Lung (tissue), 17 donors: ENCODE measurements at places on chromosomes 3 and 15. TPM values are rescaled to one million over a fixed set of nuclear protein-coding genes. Genes with fewer than 3 reads are reported as not detected.

The BOC gene
- 9.6 TPM for total RNA-seq

DNA sequence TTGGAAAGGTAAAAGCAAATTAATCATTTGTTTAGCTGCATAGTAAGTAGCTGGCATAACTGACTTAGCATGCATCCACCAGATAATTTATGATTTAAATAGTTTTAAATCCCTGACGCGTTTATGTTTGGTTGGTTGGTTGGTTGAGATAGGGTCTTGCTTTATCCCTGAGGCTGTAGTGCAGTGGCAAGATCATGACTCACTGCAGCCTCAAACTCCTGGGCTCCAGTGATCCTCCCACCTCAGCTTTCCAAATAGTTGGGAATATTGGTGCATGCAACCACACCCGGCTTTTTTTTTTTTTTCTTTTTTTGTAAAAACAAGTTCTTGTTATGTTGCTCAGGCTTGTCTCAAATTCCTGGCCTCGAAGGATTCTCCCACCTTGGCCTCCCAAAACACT lies 263.4 kb downstream of the MCTP2 start:
- no peak overlapping the region for H3K27ac ChIP-seq
- no peaks in the 10 kb centered on the region for H3K36me3 ChIP-seq
- H3K4me3 ChIP-seq: no peak overlapping the region
- no peaks in the 10 kb centered on the region for H3K4me1 ChIP-seq

- H3K36me3 ChIP-seq: no peaks in the 10 kb centered on the region
- no peak overlapping the region for H3K27ac ChIP-seq
- no peak overlapping the region for H3K4me3 ChIP-seq
- no peaks in the 10 kb centered on the region for H3K27me3 ChIP-seq
Observed at GRCh38 chr3:162774613-162775100, 1278.0 kb downstream of the OTOL1 start.

The LDHAL6B gene
- total RNA-seq: not detected

DNA sequence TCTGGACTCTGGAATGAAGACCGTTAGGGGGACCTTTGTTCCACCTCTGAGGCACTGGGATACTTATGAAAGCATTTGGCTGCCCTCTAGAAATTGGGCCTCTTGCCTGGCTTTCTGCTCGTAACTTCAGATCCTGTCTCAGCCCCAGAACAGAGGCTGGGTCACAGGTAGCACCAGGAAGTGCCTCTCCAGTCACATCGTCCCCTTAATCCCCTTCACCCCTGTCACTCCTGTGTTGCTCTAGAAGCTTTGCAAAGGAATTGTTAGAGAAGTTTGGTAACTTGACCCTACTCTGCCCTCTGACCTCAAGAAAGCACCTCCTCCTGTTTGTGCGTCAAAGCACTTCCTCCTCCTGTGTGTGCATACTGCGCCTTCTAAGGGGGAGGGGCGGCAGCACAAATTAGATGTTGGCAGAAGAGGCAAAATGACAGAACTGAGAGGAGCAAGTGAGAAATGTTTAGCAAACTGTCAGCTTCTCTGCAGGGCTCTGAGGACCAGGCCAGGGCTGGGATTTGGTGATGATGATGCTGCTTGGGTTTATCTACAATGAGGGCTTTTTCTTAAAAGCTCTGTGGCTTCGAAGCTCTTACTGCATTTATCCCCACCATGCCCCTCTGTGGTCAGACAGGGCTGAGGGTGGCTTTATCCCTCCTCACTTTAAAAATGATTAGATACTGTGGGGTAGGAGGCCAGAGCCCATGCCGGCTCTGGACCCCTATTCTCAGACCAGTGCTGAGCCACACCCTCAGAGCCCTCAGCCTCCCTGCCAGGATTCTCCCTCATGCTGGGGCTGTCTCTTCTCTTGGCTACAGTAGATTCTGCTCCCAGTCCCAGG lies 76.2 kb downstream of the LARS2 start:
- no peak overlapping the region for H3K4me3 ChIP-seq
- H3K36me3 ChIP-seq: peaks cover 6% of the 10 kb centered on the region
- DNase-seq: peak; percentile 41
- H3K27ac ChIP-seq: no peak overlapping the region
- H3K4me1 ChIP-seq: peaks cover 10% of the 10 kb centered on the region

GRCh38 chr3:46130631-46131310 lies 77.3 kb downstream of the CCR1 start:
- H3K4me1 ChIP-seq: no peaks in the 10 kb centered on the region
- no peak overlapping the region for H3K4me3 ChIP-seq
- DNase-seq: no peak
- no peak overlapping the region for H3K27ac ChIP-seq
- no peaks in the 10 kb centered on the region for H3K27me3 ChIP-seq
- H3K36me3 ChIP-seq: no peaks in the 10 kb centered on the region

The TSEN2 gene
- total RNA-seq: 15.1 TPM

DNA sequence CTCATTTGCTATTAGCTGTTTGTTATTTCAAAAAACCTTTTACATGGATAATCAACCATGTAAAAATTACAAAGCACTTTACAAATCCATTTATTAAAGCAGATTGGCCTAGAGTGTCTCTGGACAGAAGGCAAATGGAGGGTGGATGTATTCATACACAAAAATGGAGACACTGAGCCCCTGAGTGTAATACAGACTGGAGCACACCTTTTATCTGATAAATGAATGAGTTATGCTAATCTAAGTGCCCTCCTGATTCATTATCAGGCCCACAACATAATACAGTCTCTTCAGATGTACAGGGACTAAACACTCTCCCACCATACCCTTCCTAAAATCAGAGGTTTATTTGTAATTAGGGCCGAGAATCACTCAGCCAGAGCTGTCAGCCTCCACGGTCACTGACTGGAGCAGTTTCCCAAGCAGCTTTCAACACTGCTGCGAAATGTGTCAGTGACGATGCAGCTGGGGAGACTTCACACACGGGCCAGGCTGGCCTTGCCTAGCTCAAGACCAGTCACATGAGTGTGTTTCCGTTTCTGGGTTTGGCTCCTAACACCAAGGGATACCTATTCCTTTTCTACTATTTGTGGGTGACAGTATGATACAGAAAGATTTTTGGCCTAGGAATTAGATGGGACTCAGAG lies 271.8 kb downstream of the ZIC1 start:
- peaks cover 6% of the 10 kb centered on the region for H3K4me1 ChIP-seq
- no peaks in the 10 kb centered on the region for H3K36me3 ChIP-seq
- no peak overlapping the region for H3K4me3 ChIP-seq

- DNase-seq: no peak
- no peak overlapping the region for H3K4me3 ChIP-seq
- no peaks in the 10 kb centered on the region for H3K36me3 ChIP-seq
- H3K4me1 ChIP-seq: no peaks in the 10 kb centered on the region
- no peak overlapping the region for H3K27ac ChIP-seq
Observed at GRCh38 chr15:62223020-62223419, 57.9 kb upstream of the C2CD4B start.

DNA sequence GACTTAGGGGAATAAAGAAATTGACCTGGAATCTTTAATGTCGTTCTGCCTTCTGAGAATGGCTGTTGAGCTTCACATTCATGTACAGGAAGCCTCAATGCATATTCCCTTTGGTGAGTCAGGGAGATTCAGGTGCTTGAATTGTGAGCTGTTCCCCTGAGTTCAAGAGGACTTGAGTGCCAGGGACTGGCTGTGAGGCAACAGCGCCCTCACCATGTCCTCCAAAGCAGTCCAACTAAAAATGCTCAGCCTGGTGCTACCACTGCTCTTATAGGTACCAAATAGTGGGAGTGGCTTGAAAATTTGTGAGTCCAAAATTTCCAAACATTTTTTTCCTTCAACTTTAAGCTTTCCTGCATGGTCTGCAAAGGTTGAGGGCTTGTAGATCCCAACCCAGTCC lies 54.1 kb downstream of the LEO1 start:
- H3K36me3 ChIP-seq: peaks cover 18% of the 10 kb centered on the region
- H3K4me3 ChIP-seq: no peak overlapping the region
- no peaks in the 10 kb centered on the region for H3K4me1 ChIP-seq
- no peak overlapping the region for H3K27ac ChIP-seq
- H3K27me3 ChIP-seq: no peaks in the 10 kb centered on the region
- peak; percentile 15 for DNase-seq

DNA sequence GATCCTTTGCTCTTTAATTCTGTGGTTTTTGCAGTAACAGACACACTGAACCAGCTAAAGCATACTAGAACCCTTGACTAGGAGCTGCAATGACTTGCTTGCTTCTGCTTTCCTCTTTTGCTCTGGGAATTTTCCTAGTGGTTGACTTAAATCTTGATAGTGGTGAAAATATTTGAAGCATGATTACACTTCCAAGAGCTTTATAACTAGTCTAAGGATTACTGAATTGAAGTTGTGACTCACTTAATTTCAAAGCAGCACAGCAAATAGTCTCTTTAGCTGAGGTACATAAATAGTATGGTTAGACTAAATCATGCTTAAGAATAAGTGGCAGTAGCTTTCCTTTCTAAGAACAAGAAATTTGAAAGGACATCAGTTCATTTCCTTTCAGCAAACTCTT lies 513.5 kb upstream of the GBE1 start:
- H3K4me3 ChIP-seq: no peak overlapping the region
- H3K27ac ChIP-seq: no peak overlapping the region
- no peaks in the 10 kb centered on the region for H3K36me3 ChIP-seq
- no peaks in the 10 kb centered on the region for H3K27me3 ChIP-seq
- H3K4me1 ChIP-seq: no peaks in the 10 kb centered on the region
- no peak for DNase-seq

The GPR149 gene
- total RNA-seq: not detected

DNA sequence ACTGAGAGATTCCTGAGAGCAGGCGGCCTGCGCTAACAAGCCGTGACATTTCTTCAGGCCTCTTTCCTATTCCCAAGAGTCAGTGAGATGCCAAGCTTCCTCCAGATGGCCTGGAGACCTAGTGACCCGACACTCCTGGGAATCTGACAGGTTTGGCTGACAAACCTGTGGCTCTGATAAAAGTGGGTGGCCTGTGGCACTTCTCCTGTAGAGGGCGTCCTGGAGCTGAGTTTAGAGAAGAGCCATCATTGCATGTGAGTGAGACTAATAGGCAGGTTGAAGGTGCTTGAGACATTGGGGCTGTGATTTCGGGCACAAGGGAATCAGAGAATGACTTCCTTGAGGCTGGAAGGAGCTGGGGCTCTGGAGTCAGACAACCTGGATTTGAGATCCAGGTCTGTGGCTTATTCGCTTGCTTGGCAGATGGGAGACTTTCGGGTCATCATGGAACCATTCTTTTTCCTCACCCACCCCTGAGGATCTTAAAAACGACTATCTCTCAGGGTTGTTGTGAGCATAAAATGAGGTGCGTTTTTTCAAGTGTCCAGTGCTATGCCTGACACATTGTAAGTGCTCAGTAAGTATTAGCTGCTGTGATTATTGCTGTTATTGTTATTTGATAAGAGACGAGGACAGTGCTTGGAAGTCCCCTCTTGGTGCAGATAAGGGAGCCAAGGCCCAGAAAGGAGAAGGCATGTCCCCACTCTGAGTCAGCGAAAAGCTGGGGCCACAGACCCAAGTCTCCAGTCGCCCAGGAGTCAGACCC lies 77.2 kb downstream of the SCN10A start:
- no peak overlapping the region for H3K4me3 ChIP-seq
- H3K27ac ChIP-seq: no peak overlapping the region
- no peaks in the 10 kb centered on the region for H3K27me3 ChIP-seq
- H3K36me3 ChIP-seq: no peaks in the 10 kb centered on the region

The CPNE4 gene
- 1.6 TPM for total RNA-seq
